Motor neuron (in vitro differentiated cells): ENCODE measurements at places on chromosomes 1 and 21. TPM values are rescaled to one million over a fixed set of nuclear protein-coding genes. Genes with fewer than 3 reads are reported as not detected.

Gene UBE2U
- total RNA-seq = not detected in 2 replicates

DNA sequence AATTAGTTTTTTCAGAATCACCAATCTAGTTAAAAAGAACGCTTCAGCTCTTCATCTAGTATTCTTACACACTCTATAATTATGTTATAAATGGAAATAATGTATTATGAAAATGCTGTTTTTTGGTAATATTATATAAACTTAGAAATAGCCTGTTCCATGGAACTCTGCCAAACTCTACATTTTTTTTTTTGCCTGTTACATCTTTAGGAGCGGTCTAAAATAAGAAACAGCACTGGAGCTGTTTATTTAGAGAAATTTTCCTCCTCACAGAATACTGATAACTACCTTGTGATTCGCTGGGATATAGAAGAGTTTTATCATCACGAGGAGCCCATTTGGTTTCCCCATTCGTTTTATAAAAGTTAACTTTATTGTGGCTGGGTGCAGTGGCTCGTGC lies 58.5 kb downstream of the PKN2 start:
- no peak for ATAC-seq

GRCh38 chr1:195962051-195962450 lies 646.2 kb downstream of the KCNT2 start:
- no peak for ATAC-seq

DNA sequence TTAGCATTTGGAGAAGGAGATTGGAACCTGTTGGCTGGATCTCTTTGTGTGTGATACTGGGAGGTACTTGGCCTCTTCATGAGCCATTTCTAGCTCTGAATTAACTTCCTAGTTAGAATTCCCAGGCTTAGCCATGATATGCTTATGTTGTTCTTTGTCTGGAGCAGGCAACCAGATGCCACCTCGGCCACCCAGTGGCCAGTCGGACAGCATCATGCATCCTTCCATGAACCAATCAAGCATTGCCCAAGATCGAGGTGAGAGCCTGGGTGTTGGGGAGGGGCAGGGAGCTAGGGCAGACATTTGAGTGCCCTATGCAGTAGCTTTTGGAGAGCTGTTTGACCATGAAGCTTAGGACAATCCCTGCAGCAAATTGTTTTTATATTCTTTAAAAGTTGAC lies 26.5 kb upstream of the PIGV start:
- ATAC-seq = no peak

Gene MTARC1
- 0.10 and 0.16 TPM in 2 replicates for total RNA-seq

DNA sequence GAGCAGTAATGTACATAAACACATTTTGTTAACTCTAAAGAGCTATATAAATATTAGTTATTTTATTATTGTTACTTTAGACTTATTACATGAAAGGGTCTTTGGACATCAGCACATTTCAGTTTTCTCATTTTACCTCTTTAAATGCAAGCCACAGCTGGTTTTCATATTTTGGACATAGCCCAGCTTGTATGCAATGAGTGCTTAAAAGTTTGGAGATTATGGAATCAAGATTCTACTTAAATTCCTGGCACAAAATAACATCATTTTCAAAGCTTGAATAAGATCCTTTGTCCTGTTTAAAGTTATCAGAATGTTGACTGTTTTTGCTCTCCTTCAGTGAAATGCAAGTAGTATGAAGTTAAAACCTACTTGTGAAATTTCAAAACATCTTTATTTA lies 15.5 kb upstream of the LEPR start:
- ATAC-seq = no peak

DNA sequence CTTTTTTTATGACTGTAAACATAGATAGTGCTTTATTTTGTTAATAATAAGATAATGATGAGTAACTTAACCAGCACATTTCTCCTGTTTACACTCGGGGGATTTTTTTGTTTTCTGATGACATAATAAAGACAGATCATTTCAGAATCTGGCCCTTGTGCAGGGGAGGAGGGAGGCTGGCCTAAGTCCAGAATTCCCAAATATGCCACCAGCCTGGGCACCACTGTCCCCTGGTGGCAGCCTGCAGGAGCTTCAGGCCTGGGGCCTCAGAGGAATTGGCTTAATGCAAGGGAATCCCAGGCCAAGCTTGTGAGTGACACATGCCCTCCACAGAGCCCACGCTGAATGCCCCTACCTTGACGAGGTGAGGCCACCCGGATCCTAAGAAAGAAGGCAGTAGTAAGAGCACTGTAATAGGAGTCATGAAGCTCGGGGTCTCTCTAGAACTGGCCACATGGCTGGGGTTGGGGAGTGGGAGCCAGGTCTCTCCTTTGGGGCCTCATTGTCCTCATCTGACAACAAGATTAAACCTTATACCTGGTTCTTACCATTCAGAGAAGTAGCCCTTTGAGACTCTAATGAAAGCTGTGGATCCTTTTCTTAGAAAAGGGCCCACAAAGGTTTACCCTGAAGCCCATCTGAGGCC lies 24.1 kb downstream of the ETNK2 start:
- peak; percentile 6 for ATAC-seq

DNA sequence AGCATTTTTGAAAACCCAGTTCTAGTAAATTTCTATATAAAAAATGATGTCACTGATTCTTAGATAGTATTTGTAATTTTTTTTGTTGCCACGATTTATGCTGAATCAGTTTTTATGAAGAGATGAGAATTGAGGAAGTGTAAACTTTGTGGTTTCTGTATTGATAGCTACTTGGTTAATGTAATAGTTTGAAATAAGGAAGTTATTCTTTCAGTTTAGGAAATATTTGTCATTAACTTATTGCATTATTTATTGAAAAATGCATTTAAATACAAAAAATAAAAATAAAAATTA lies 97.8 kb downstream of the ZFYVE9 start:
- no peak for ATAC-seq

- no peak for ATAC-seq
Observed at GRCh38 chr1:39107341-39108290, 81.5 kb downstream of the NDUFS5 start.

Gene CNTN2
- 10.0 and 12.4 TPM in 2 replicates for total RNA-seq

GRCh38 chr1:29557701-29558600 lies 321.6 kb downstream of the PTPRU start:
- no peak for ATAC-seq

DNA sequence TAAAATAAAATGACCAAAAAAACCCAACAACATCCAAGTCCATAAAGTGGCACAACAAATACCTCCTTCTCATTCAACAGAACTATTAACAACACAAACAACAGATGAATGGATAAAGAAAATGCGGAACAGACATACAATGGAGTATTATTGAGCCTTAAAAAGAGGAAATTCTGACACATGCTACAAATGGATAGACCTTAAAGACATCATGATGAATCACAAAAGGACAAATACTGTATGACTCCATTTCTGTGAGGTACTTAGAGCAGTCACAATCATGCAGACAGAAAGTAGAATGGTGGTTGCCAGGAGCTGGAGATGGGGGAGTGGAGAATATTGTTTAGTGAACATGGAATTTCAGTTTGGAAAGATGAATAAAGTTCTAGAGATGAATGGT lies 42.6 kb downstream of the EYA3 start:
- ATAC-seq = no peak

GRCh38 chr1:208303743-208304712 lies 59.8 kb upstream of the PLXNA2 start:
- ATAC-seq = no peak

Gene ATP1A4
- 0.22 TPM in 1 of 2 replicates, not detected in the other for total RNA-seq

DNA sequence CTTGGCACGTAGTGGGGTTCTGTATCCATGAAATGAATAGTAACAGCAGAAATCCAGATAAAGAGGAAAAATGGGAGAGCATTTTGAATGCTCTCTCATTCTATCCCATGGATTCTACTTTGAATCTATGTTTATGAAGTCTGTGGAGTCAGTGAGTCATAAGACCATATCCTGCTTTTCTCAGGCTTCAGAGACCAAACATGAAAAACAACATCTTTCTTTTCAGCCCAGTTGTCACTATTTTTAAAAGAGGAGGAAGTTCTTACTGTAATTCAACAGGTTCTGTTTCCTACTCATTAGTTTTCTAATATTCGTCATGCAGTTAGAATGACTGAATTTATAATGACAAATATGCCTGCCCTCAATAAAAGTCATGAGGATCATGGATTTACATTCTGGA lies 39.4 kb upstream of the CD55 start:
- no peak for ATAC-seq

GRCh38 chr21:18951271-18952038 lies 547.9 kb upstream of the TMPRSS15 start:
- ATAC-seq = no peak

- peak; percentile 41 for ATAC-seq
Observed at GRCh38 chr1:56645677-56646305, 677 bp downstream of the PRKAA2 start.

GRCh38 chr1:4836574-4836973 lies 182.2 kb downstream of the AJAP1 start:
- ATAC-seq = no peak

Gene SPRR2D
- total RNA-seq = 0.52 and 0.78 TPM in 2 replicates

- ATAC-seq = peak; percentile 0
Observed at GRCh38 chr1:23369335-23370013, at the start of gene ZNF436. Gene ZNF436, minus strand, starts transcription at chr1:23369836. Its CDS starts 1,831 bp downstream, at chr1:23368005.
